CD14-positive monocyte (primary cell): ENCODE measurements at places on chromosomes 2 and 18.

GRCh38 chr2:96806468-96807126 lies 9.5 kb upstream of the CNNM3 start:
- DNase-seq: no peak

GRCh38 chr18:68244786-68245185 lies 470.1 kb downstream of the TMX3 start:
- DNase-seq: no peak

GRCh38 chr2:202436626-202437025 lies 60.5 kb downstream of the BMPR2 start:
- no peak for DNase-seq

DNA sequence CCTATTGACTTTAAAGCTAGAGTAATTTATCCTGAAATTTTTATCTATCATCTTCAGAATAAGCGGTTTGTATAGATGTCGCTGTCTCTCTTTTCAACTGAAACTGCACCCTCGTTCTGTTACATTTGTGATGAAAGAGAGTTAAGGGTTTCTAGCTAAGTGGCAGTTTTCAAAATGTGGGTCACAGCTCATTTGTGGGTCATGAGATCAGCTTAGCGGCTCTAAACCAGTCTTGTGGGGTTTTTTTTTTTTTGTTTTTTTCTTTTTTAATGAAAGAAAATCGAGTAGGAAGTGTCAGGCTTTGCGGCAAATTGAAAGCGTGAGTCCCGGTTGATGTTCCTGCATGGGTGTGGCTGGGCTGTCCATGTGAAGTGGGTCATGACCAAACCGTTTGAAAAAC lies 31.2 kb downstream of the SALL3 start:
- no peak for DNase-seq

GRCh38 chr2:129055242-129055641 lies 736.6 kb upstream of the HS6ST1 start:
- DNase-seq: no peak

DNA sequence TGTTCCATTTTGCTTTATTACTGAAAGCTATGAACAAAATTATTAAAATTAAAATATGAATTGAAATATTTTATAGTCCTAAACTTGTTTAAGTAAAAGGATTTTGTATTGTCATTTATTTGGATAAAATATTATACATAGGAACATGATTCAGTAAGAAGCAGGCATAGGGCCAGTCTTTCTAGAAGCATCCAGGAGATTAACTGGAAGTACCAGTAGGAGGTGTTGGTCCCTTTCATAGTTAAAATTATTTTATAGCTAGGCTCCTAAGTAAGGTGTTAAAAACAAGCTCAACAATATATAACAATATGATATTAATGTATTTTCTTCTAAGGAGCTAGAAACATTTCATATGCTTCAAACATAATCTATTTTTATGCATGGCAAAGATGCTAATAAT lies 43.7 kb downstream of the FIGN start:
- DNase-seq: no peak
